Thymus (tissue), 14 donors: ENCODE measurements at places on chromosomes 12 and 14. TPM values are rescaled to one million over a fixed set of nuclear protein-coding genes. Genes with fewer than 3 reads are reported as not detected.

The TMEM119 gene
- total RNA-seq: 5.3 TPM

DNA sequence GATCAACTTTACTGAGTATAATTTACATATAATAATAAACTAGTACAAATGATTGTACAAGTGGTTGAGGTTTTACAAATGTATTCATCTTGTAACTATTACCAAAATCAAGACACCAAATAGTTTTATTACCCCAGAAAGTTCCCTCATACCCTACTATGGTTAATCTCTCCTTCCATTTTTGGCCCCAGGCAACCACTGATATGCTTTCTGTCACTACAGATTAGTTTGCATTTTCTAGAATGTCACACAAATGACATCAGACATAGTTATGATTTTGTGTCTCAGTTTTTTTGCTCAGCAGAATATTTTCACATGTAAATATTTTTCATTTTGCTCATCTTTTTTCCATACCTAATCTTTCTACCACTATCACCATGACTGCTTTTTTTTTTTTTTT, 49.1 kb downstream of the TMX1 start:
- no peak overlapping the region for H3K4me3 ChIP-seq
- H3K27me3 ChIP-seq: no peaks in the 10 kb centered on the region
- no peaks in the 10 kb centered on the region for H3K4me1 ChIP-seq
- H3K27ac ChIP-seq: no peak overlapping the region
- no peaks in the 10 kb centered on the region for H3K36me3 ChIP-seq

DNA sequence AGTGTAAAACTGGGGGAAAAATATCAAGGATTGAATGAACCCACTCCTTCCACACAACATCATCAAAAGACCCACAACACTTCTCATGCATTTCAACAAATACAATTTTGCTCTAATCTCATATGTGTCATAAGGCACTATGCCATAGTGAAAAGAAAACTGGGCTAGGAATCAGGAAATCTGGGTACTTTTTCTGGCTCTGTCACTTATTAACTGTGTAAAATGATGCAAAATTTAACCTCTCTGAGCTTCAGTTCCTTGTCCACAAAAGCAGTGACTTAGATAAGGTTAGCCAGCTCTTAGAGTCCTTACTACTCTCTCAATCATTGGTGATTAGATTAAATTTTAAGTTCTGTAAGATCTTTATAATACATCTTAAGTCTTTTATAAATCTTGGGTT, 250.5 kb upstream of the SOX5 start:
- H3K36me3 ChIP-seq: no peaks in the 10 kb centered on the region
- no peak overlapping the region for H3K4me3 ChIP-seq
- H3K27me3 ChIP-seq: no peaks in the 10 kb centered on the region
- DNase-seq: no peak
- no peaks in the 10 kb centered on the region for H3K4me1 ChIP-seq

GRCh38 chr12:131151558-131152345, 198.0 kb downstream of the ADGRD1 start:
- no peaks in the 10 kb centered on the region for H3K27me3 ChIP-seq
- H3K27ac ChIP-seq: no peak overlapping the region
- H3K4me3 ChIP-seq: no peak overlapping the region
- no peak for DNase-seq
- H3K36me3 ChIP-seq: no peaks in the 10 kb centered on the region

- peak overlapping the region; percentile 82 for H3K27ac ChIP-seq
- peak; percentile 37 for DNase-seq
- no peak overlapping the region for H3K4me3 ChIP-seq
- H3K36me3 ChIP-seq: no peaks in the 10 kb centered on the region
These were observed 85.9 kb downstream of the TTC7B start for GRCh38 chr14:90730206-90730766.

The GNB3 gene
- total RNA-seq: 0.14 TPM

- peaks cover 36% of the 10 kb centered on the region for H3K4me1 ChIP-seq
- no peaks in the 10 kb centered on the region for H3K27me3 ChIP-seq
- H3K4me3 ChIP-seq: no peak overlapping the region
- peaks cover 70% of the 10 kb centered on the region for H3K36me3 ChIP-seq
- H3K27ac ChIP-seq: no peak overlapping the region
These were observed 126.5 kb downstream of the NCOR2 start for GRCh38 chr12:124440841-124441381.

The TAS2R31 gene
- 2.0 TPM for total RNA-seq

DNA sequence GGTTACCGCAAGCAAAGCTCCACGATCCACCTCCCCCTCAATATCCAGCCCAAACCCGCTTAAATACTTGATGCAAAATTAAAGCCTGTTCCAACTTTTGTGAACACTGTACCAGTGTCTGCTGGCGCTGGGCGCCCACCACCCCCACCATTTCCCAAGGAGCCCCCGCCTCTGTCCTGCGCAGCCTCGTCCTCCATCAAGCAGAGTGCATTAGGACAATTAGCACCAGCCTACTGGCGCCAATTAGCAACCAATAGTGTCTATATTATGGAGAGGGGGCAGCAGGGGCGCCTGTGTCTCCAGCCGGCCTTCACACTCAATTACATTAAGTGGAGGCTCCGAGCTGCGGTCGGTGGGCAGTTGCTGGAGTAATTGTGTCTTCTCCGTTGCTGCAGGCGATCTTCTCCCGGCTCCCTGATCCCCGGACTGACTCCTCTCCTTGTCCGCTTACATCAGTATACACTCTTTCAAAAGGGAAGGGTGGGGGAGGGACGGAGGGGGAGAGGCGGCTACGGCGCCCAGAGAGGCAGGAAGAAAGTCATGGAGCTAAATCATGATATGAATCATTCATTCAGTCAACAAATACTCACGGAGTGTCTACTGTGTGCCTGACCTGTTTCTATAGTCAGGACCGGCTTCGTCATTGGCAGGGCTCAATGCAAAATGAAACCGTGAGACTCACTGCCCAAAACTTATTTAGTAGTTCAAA, 707.3 kb downstream of the MED13L start:
- no peak for DNase-seq
- no peak overlapping the region for H3K4me3 ChIP-seq
- no peaks in the 10 kb centered on the region for H3K36me3 ChIP-seq
